ENCODE measurements at places on chromosomes 12 and 14.

DNA sequence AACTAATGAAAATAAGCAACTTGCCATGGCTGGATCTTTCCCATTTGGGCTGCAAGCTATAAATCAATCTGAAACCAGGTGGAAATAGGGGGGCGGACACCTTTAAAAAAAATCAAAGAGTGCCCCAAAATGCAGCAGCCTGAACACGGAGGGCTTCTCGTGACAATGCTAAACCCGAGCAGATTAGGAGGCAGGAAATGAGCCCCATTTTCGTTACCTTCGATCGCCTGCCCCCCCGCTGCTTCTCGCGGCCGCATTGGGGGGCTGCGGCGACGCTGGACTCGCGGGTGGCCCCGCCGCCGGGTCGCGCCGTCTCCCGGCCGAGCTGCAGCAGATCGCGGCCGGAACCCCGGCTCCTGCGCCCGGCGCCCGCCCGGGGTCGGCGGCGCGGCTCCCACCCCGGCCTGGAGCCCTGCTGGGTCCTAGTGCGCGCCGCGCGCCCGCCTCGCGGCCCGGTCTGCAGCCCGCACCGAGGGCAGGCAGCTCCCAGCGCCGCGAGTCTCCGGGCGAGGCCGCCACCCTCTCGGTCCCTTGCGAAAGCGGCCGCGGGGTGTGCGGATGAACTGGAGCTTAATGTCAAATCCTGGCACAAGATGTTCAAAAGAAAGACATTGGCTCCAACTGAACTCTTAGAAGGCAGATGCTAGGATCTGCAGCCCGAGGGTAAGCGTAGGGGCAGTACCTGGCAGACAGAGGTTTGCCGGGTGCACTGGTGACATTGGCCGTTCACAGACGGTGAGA lies 201.9 kb upstream of the FOXN3 start:
- DNase-seq, result peak; percentile 74

DNA sequence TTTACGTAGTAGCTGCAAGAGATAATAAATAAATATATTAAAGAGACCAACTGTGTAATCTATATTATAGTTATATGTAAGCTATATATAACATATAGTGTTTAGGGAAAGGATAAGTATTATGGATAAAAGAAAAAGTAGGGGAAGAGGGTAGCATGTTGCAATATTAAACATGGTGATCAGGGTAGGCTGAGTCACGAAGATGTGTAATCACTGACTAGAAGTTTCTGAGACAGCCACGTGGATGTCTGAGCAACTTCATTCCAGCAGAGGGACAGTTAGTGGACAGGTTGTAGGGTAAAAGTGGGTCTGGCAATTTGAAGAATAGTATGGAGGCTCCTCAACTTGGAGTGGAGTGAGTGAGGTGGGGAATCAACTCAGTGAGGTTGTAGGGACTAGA lies 109.7 kb downstream of the ANO4 start:
- no peak for DNase-seq

GRCh38 chr12:1282670-1283315 lies 291.8 kb downstream of the ERC1 start:
- no peak for DNase-seq

- peak; percentile 45 for DNase-seq
These were observed 4.2 kb downstream of the PLEKHG3 start for GRCh38 chr14:64708148-64709004.

GRCh38 chr12:122724641-122725243 lies 5.9 kb downstream of the HCAR1 start:
- DNase-seq, result no peak

DNA sequence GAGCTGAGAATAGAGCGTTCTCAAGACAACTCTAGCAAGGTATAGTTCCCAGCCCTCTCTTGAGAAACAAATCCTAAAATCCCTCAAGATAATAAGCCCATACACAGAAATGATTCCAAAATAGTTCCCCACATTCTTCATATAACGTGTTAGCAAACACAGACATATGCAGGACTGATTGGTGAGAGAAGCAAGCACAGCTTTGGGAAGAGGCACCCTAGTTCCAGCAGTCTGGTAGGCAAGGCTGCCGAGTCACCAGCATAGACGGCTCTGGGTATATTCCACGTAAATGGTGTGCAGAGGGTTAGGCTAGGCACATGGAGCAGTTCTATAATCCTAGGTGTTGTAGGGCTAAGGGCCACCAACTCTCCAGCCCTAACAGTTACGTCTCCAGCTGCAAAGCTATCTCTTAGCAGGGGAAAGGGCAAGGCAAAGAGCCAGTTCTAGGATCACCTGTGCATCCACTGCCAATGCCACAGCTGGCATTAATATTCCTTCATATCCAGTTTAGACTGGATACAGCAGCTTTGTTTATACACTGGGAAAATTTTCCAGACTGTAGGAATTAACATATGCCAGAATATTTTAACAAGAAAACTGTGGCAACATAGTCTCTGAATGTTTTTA lies 52.9 kb downstream of the SH2B3 start:
- DNase-seq, result no peak

- no peak for DNase-seq
These were observed 60.9 kb downstream of the EMP1 start for GRCh38 chr12:13257356-13257875.

GRCh38 chr14:20204721-20205120 lies 14.0 kb downstream of the OR11G2 start:
- no peak for DNase-seq

All from CD4-positive, alpha-beta T cell treated with Interleukin-4 for 4 hours (primary cell).